ENCODE measurements at places on chromosomes 6 and 20. TPM values are rescaled to one million over a fixed set of nuclear protein-coding genes. Genes with fewer than 3 reads are reported as not detected.

The GJA10 gene
- not detected for total RNA-seq

The PEX6 gene
- total RNA-seq, result 27.8 TPM

The FOXP4 gene
- total RNA-seq, result 47.8 TPM

DNA sequence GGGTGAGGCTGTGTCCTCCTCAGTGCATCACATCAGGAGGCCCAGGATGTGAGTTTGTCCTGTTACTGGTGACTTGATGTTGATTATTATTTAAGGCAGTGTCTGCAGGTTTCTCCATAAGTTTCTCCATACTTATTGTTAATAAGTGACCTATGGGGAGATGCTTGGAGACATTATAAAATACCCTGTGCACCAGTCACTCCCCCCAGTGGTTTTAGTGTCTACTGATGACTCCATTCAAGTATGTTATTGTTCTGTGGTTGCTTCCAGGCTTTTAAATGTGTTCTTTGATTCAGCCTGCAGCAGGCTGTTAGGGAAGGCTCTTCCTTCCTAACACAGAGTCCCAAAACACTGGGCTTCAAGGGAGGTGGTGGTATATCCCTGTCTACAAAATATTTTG, 14.6 kb upstream of the CST3 start:
- DNase-seq, result no peak

DNA sequence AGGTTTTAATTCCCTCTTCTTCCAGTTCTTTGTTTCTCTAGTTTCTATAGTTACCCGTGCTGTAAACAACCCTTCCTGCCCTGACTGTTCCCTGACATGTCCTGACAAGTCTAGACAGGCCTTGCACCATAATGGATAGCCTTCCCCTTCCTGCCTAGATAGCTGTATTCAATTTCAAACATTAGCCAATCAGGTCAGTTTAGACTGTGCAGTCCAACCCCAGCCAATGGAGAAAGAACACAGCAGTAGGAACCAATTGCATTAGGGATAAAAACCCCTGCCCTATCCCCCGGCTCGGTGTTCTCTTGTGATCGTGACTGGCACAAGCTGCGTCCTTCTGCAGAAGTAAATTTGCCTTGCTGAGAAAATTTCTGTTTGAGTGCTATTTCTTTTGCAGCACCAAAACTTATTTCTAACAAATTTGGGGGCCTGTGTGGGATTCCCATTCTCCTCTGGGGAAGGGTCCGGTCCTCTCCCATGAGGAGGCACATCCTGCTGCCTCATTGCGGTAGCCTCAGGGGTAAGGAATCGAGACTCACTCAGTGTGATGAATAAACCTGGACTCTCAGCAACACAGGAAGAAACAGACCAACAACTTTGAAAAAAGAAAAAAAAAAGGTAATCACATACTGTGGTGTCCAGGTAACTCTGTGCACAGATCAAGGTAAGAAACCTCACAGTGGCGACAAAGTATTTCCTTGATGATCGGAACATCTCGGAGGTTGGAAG, 248.7 kb upstream of the ECI2 start:
- DNase-seq, result no peak

GRCh38 chr6:40770794-40771193, 183.6 kb upstream of the LRFN2 start:
- DNase-seq, result no peak

- no peak for DNase-seq
Observed at GRCh38 chr6:112202639-112203341, 51.6 kb downstream of the LAMA4 start.

- DNase-seq, result no peak
Observed at GRCh38 chr6:5763871-5764270, 242.9 kb downstream of the NRN1 start.

- DNase-seq, result no peak
Observed at GRCh38 chr20:41167118-41167470, 29.8 kb downstream of the PLCG1 start.

Data from Calu3 (cell line).